ENCODE measurements at places on chromosomes 6 and 20. TPM values are rescaled to one million over a fixed set of nuclear protein-coding genes. Genes with fewer than 3 reads are reported as not detected.
A peak's percentile ranks its signal among the peaks of the same experiment; 100 is the strongest.

- no peaks in the 10 kb centered on the region for H3K36me3 ChIP-seq
- no peak overlapping the region for H3K4me3 ChIP-seq
- DNase-seq, result no peak
- peaks cover 5% of the 10 kb centered on the region for H3K4me1 ChIP-seq
- no peak overlapping the region for H3K27ac ChIP-seq
Observed at GRCh38 chr6:3415082-3415453, 41.8 kb downstream of the SLC22A23 start.

The FNDC1 gene
- total RNA-seq, result not detected

The LBP gene
- not detected for total RNA-seq

The SDCBP2 gene
- 5.9 TPM for total RNA-seq

GRCh38 chr20:34642009-34642408, 34.9 kb downstream of the PIGU start:
- H3K27me3 ChIP-seq, result no peaks in the 10 kb centered on the region
- no peaks in the 10 kb centered on the region for H3K4me1 ChIP-seq
- DNase-seq, result no peak
- no peak overlapping the region for H3K27ac ChIP-seq
- H3K4me3 ChIP-seq, result no peak overlapping the region

The OR12D3 gene
- not detected for total RNA-seq

- H3K27ac ChIP-seq, result no peak overlapping the region
- no peak overlapping the region for H3K4me3 ChIP-seq
- no peak for DNase-seq
Observed at GRCh38 chr20:53276143-53276542, 304.0 kb downstream of the TSHZ2 start.

DNA sequence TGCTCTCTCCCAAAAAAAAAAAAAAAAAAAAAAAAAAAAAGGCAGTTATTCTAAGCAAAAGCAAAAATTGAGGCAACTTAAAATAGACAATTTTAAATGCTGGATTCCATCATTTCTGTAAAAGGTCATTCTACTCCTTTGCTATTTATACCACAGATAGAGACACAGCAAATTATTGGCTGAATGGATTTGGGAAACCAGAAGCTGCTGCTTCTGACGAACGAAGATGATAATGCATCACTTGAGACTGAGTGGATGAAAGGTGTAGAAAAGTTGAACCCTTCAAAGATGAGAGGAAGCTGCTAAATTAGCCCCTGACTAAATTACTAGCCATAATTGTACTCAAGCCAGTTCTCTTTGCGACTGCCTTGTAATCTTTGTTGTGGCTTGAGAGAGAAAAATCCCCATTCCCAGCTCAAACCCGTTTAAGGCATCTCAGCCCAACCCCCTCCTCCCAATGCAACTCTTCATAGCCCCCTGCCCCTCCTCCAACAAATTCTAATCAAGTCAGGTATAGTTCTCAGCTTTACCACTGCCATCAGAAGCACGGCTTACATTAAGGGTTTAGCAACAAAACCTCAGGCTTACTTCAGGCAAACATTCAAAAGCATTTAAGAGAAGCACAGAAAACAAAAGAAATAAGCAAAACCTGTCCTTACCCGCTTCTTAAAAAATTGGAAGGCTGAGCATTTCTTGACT, 1.0 kb downstream of the SGK1 start:
- no peak overlapping the region for H3K27ac ChIP-seq
- peak overlapping the region; percentile 73 for H3K4me3 ChIP-seq
- H3K4me1 ChIP-seq, result peaks cover 15% of the 10 kb centered on the region

DNA sequence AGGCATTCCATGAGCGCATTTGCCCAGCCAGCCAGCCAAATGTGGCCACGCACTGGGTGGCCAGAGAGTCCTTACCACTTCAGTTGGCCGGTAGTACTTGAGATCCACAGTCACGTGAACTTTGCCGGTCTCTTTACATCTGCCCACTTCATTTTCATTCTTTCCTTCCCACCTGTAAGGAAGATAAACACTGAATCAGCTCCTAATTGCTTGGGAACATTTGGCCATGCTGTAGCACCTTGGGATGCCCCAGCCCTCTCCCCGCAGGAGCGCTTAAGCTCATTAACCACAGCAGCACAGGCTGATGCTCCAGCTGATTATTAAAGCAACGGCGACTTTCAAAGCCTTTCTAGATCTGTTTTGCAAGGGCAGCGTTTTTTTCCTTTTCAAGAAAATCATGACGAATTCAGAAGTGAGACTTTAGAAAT, 116.6 kb downstream of the FOXC1 start:
- H3K27me3 ChIP-seq, result no peaks in the 10 kb centered on the region
- no peaks in the 10 kb centered on the region for H3K4me1 ChIP-seq
- DNase-seq, result no peak
- no peak overlapping the region for H3K4me3 ChIP-seq
- no peak overlapping the region for H3K27ac ChIP-seq

DNA sequence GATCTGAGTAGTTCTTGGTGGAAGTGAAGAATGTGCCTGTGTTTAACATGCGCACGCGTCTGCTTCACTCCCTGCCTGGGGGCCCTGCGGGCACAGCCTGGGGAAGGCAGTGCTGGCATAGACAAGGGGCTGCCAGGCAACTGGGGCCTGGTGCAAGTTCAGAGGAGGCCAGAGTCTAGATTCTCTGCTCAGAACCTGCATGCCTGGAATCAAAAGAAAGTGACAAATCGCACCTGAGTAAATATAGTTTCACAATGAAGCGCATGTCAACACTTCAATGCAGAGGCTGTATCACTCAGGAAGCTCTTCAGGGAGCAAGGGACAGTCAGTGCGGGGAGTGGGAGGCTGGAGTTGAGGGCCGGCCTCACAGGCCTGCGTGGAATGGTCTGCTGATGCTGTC, 24.2 kb upstream of the PPP1R14C start:
- DNase-seq, result no peak
- H3K36me3 ChIP-seq, result no peaks in the 10 kb centered on the region
- H3K4me3 ChIP-seq, result no peak overlapping the region

- peak overlapping the region; percentile 49 for H3K27ac ChIP-seq
- peak overlapping the region; percentile 52 for H3K4me3 ChIP-seq
- DNase-seq, result no peak
- H3K36me3 ChIP-seq, result no peaks in the 10 kb centered on the region
- no peaks in the 10 kb centered on the region for H3K27me3 ChIP-seq
- H3K4me1 ChIP-seq, result no peaks in the 10 kb centered on the region
Observed at GRCh38 chr6:63441266-63441956, 121.6 kb upstream of the LGSN start.

The ZNF165 gene
- total RNA-seq, result 3.7 TPM

GRCh38 chr20:50789968-50790650, 4.8 kb upstream of the BCAS4 start:
- H3K27ac ChIP-seq, result peak overlapping the region; percentile 43
- H3K36me3 ChIP-seq, result no peaks in the 10 kb centered on the region
- no peaks in the 10 kb centered on the region for H3K27me3 ChIP-seq
- no peak for DNase-seq

The PACRG gene
- not detected for total RNA-seq

The BMP2 gene
- total RNA-seq, result not detected

DNA sequence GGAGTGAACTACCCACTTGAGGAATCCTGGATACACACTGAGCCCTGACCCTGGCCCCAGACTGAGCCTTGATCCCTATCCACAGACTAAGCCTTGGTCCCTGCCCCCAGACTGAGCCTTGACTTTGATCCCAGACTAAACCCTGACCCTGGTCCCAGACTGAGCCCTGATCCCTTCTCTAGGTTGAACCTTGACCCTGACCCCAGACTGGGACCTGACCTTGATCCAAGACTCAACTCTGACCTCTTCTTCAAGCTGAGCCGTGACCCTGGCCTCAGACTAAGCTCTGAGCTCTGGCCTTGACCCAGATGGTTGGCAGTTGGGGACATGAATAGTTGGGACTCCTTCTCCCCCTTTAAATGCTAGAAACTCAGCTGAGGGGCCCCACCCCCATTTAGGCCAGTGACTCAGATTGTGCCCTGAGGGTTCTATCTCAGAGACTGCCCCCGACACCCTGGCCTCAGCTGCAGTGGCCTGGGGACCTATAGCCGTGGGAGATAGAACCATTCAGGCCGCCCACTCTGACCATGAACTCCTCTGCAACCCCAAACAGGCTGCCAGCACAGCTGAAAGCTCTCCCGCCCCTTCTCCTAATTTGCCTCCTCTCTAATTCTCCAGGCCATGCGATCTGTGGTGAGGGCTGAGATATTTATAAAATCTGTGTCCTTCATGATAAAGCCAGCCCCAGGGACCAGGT, 84.7 kb downstream of the DLGAP4 start:
- H3K36me3 ChIP-seq, result no peaks in the 10 kb centered on the region
- H3K4me1 ChIP-seq, result no peaks in the 10 kb centered on the region

The GLP1R gene
- total RNA-seq, result 0.07 TPM

The ARMC12 gene
- total RNA-seq, result 1.6 TPM

The CCDC170 gene
- total RNA-seq, result not detected

- no peak for DNase-seq
- H3K4me3 ChIP-seq, result no peak overlapping the region
Observed at GRCh38 chr6:72424476-72424875, 197.4 kb upstream of the KCNQ5 start.

DNA sequence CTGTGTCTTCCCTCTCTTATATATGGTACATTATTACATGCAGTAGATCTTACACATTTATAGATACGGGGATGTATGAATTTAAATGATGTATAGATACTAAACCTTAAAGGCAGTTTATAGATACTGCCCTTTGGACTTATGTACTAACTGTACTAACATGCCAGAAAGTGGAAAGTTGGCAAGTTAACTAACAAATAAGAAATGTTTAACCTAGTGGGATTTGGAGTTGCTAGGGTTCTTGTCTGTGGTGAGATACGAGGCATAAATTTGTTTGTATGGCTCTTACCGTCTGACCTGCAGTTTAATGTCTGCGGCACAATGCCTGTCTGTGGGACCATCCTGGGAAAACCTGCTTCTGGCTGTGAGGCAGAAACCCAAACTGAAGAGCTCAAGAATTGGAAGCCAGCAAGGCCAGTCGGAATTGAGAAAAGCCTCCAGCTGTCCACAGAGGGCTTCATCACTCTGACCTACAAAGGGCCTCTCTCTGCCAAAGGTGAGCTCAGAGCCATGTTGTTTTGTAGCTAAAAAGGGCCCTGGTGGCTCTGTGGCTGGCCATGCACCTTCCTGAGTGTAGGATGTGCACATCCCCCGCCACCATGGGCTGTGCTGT, 62.9 kb upstream of the SLC22A1 start:
- H3K27ac ChIP-seq, result no peak overlapping the region
- H3K36me3 ChIP-seq, result peaks cover 44% of the 10 kb centered on the region
- H3K27me3 ChIP-seq, result no peaks in the 10 kb centered on the region
- DNase-seq, result no peak

GRCh38 chr20:605237-605636, 4.9 kb downstream of the TCF15 start:
- H3K4me1 ChIP-seq, result no peaks in the 10 kb centered on the region
- H3K27me3 ChIP-seq, result peaks cover 21% of the 10 kb centered on the region
- no peak for DNase-seq

GRCh38 chr6:53956068-53956711, 155.1 kb upstream of the MLIP start:
- H3K4me3 ChIP-seq, result no peak overlapping the region
- no peak overlapping the region for H3K27ac ChIP-seq
- peaks cover 2% of the 10 kb centered on the region for H3K27me3 ChIP-seq
- peak; percentile 46 for DNase-seq

GRCh38 chr6:154247119-154247861, 109.3 kb downstream of the IPCEF1 start:
- no peaks in the 10 kb centered on the region for H3K27me3 ChIP-seq
- H3K36me3 ChIP-seq, result peaks cover 16% of the 10 kb centered on the region
- peak overlapping the region; percentile 87 for H3K4me3 ChIP-seq
- peak; percentile 55 for DNase-seq

DNA sequence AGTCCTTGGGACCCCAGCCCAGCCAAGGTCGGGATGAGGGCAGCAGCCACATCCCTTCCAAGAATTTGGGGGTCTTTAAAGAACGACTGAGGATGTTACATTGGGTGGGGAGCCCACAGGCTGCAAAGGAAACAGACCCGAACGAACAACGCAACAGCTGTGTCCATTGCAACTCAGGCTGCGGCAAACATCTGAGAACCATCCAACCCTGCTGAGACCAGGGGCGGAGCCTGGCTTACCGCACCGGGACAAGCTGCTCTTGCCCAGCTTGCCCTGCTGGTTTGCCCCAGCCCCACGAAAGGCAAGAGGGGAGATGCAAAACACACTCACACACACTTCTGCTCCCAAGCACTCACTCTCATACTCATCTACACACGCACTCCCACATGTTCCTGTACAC, 21.5 kb upstream of the TAF4 start:
- H3K4me3 ChIP-seq, result no peak overlapping the region
- no peak for DNase-seq
- no peaks in the 10 kb centered on the region for H3K36me3 ChIP-seq
- no peak overlapping the region for H3K27ac ChIP-seq

The SLC18B1 gene
- total RNA-seq, result 4.5 TPM

- H3K4me3 ChIP-seq, result no peak overlapping the region
- H3K27ac ChIP-seq, result no peak overlapping the region
- H3K4me1 ChIP-seq, result no peaks in the 10 kb centered on the region
- peaks cover 10% of the 10 kb centered on the region for H3K27me3 ChIP-seq
- no peak for DNase-seq
Observed at GRCh38 chr20:59802018-59802417, 131.4 kb downstream of the SYCP2 start.

DNA sequence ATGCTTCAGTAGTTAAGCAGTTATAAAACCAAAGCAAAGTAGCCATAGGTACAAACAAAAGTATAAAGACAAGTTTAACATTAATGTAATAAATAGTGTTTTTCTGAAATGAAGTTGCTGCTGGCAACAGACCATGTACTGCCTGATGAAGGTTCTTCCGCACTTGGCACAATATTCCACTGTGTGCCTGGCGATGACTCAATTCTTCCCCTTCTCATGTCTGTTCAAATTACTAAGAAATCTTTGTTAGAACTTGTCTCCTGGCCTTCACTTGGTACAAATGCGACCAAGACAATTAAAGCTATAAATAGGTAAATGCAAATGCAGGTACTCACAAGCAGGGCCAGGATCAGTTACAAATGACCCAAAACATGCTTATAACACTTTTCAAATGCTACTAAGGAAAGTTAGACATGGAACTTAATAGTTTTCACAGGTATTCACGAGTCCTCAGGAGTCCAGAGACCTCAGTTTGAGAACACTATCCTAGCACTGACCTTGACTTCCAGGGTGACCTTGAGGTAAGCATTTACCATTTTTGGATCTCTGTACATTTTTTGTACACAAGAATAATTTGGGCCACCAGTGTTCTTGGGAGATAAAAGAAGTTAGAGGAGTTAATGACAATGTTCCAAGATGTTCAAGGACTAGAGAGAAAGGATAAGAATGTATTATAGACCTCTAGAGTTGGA, 8.1 kb upstream of the DDR1 start:
- peaks cover 28% of the 10 kb centered on the region for H3K4me1 ChIP-seq
- H3K36me3 ChIP-seq, result peaks cover 7% of the 10 kb centered on the region
- H3K4me3 ChIP-seq, result no peak overlapping the region
